GM12878 (cell line): ENCODE measurements at places on chromosomes 13 and 19. TPM values are rescaled to one million over a fixed set of nuclear protein-coding genes. Genes with fewer than 3 reads are reported as not detected.

DNA sequence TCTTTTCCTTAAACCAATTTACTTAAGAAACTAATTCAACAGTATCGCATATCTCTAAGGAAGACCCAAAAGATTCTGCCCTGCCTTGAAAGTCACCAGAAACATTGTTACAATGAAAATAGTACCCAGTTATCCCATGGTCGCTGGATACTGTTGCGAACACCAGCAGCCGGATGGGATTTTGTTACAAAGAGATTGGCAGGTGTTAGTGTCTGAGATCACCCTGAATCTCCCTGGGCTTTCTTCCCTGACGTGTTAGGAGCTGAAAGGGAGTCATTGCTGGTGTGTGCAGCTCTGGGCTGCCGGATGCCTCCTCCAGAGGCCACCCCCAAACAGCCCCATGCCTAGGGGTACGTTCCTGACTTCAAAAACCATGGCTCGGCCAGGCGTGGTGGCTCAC, 38.2 kb downstream of the PTPRS start:
- no peak for DNase-seq

Gene TICAM1
- 31.1 and 32.0 TPM in 2 replicates for total RNA-seq

Gene FFAR2
- total RNA-seq: 2.3 and 2.8 TPM in 2 replicates

GRCh38 chr13:100108913-100109507, 20.1 kb downstream of the PCCA start:
- DNase-seq: no peak

- no peak for DNase-seq
Measured at GRCh38 chr19:4264812-4265211, 14.3 kb upstream of the SHD start.

DNA sequence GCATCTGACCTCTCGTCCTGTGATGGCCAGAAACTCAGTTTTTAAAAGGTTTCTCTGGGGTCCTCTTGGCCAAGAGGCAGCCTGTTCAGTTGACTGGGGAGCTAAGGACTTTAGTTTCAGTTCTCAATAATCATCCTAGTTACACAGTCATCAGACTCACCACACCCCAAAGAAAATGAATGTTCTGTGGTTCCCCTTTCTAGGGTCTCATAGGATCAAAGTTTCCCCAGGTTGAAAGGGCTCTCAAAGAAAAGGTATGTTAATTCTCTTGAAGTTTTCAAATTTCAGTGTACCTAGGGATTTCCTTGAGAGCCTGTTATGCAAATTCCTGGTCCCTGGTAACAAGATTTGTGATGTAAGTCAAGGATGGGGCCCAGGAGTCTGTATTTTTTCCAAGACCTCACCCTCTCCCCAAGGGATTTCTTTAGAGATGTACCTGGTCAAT, 94.9 kb downstream of the FAM216B start:
- peak; percentile 82 for DNase-seq

DNA sequence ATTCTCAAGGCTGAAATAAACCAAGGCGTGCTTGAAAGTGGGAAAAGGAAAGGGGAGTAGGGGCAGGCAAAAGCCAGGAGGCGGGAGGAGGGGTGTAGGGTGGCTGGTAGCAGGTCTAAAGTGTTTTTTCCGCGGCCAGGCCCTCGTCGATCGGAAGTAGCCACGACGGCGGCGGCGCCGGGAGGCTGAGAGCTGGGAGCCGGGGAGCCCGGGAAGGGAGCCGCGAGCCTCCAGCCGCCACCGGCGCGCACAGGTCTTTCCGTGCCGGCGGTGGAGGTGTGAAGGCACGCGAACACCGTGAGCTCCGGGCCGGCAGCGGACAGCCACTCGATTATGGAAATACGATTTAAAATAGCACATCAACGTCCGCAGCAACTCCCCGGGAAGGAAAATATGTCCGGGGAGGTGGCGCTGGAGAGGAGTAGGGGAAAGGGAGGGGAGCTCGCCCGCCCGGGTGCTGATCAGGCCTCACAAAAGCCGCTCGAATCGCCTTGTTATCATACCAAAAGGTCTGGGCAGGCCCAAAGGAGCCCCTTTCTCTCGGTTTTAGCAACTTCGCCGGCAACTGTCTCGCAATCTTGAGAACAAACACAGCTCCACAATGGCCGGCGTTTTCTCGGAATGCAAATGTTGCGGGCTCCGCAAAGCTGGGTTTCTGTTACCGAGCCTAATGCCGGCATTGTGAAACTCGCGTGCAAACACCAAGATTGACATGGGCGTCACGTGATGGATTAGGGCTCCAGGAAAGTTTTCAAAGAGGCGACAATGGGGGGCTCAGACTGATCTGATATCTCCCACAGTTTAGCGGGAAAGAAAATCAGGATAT, 2.9 kb upstream of the PCDH8 start:
- DNase-seq: peak; percentile 46

GRCh38 chr13:77751513-77752456, 54.3 kb downstream of the SLAIN1 start:
- DNase-seq: peak; percentile 34
